ENCODE measurements at places on chromosomes 13 and 19.

- DNase-seq: no peak
These were observed 30.7 kb downstream of the ZNF793 start for GRCh38 chr19:37537391-37537947.

GRCh38 chr13:36717017-36717416 lies 43.2 kb downstream of the SERTM1 start:
- no peak for DNase-seq

GRCh38 chr13:112800057-112800456 lies 110.2 kb downstream of the ATP11A start:
- DNase-seq: no peak

GRCh38 chr13:58992478-58993042 lies 1171.2 kb downstream of the DIAPH3 start:
- no peak for DNase-seq

DNA sequence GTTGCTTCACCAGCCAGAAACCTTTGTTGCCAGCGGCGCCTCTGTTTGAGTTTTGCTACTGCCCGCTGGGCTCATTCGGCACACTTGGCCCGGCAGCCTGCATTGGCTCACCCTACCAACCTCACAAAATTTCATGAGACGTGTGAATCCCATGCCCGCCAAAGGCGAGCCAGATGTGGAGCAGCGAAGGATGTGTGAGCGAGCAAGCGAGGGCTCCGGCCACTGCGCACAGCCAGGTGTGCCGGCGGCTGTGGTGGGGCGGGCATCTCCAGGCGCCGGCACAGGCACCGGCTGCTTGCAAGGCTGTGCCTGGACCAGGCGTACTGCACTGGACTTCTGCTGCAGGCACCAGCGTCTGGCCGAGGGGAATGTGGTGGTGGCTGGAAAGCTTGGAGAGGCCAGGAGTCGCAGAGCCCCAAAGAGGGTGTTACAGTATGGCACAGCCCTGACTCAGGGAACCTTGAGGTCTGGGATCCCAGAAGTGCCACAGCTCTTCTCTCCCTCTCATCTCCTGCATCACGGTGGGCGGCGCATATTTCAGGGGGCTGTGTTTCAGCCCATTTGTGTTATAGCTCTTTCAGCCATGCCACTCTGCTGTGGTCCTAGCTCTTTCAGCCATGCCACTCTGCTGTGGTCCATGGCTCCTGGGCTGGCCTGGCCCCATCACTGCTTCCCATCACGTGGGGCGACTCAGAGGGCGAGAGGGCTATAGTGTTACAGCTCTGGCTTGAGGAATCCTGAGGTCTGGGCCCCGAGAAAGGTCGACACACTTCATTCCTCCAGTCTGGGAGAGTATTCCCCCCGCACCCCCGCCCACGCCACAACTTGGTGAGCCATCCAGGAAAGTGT lies 592.0 kb upstream of the SLITRK5 start:
- no peak for DNase-seq

GRCh38 chr13:20408181-20408580 lies 117.5 kb downstream of the CRYL1 start:
- DNase-seq: no peak

- DNase-seq: no peak
These were observed 3.8 kb downstream of the DBP start for GRCh38 chr19:48633148-48634035.

GRCh38 chr19:34405892-34406660 lies 1.9 kb downstream of the PDCD2L start:
- DNase-seq: no peak

GRCh38 chr19:31448221-31448657 lies 99.0 kb upstream of the TSHZ3 start:
- DNase-seq: no peak

- DNase-seq: no peak
These were observed 38.5 kb downstream of the TBC1D4 start for GRCh38 chr13:75443356-75443958.

- DNase-seq: peak; percentile 82
These were observed at the start of gene EFNB2 for GRCh38 chr13:106535552-106536243. EFNB2 (minus strand) TSS chr13:106535662; CDS start chr13:106534964, 698 bp downstream.

- DNase-seq: no peak
These were observed 82.0 kb downstream of the FRY start for GRCh38 chr13:32113532-32113931.

All from CD8-positive, alpha-beta T cell (primary cell).